ENCODE measurements at places on chromosomes 2 and 18.
A peak's percentile ranks its signal among the peaks of the same experiment; 100 is the strongest.

DNA sequence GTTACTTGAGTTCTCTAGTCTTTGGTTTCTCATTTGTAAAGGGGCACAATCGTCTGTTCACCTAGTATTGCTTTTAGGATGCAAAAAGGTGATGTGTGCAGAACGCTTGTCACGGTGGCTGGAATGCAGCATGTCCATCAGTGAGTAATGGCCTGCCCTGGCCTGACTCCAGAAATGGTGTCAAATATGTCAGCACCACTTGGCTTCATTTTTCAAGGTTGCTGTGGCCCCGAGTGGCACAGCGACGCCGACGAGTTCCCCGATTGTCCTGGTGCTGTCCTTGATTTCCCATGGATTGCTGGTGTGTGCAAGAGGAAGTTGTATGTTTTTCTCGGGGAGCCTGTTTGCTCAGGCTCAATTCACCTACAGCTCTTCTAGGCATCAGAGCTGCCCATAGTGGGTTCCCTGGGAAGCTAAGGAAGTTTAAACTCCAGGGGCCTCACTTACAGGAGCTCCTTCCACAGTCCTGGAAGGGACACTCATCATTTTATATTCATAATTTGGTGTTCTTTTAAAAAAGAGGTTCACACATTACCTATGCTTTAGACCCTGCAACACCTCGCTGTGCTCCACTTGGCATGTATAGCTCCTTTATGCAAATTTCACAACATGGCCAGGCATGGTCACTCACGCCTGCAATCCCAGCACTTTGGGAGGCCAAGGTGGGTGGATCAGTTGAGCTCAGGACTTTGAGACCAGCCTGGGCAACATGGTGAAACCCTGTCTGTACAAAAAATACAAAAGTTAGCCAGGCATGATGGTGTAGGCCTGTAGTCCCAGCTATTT lies 25.6 kb upstream of the ZNF407 start:
- DNase-seq = no peak

DNA sequence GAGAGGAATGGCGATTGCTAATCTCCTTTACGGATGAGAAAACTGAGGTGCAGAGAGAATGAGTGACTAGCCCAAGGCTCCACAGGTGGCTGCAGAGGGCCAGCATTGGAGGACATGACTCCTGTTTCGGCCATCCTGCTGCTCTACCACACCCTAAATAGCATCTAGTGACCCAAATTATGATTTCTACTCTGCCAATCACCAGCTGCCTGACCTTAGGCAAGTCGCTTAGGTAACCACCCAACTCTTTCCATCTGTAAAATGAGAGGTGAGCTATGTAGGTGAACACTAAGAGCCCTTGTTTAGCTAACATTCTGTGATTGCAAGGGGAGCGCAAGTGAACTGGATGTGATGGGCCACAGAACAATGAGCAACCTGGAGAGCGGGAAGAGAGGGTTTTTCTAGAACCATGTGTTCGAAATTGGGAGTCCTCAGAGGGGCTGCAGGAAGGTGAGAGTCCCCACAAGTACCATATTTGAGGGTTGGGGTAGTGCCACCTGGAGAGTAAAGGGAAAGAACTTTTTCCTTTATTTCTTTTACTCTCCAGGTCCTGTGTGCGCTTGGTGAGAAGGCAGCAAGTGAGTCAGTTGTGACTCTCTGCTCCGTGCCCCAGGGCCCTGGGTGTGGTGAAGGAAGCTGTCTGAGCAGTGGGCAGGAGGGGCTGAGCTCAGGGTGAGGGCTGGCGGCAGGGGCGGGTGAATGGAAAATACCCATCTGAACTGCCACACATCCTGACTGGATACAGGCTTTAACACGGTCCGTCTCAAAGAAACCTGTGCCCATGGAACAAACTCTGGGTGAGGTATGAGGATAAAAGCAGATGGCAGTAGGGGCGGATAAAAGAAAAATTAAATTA lies 2.4 kb downstream of the CYP27C1 start:
- DNase-seq = no peak

DNA sequence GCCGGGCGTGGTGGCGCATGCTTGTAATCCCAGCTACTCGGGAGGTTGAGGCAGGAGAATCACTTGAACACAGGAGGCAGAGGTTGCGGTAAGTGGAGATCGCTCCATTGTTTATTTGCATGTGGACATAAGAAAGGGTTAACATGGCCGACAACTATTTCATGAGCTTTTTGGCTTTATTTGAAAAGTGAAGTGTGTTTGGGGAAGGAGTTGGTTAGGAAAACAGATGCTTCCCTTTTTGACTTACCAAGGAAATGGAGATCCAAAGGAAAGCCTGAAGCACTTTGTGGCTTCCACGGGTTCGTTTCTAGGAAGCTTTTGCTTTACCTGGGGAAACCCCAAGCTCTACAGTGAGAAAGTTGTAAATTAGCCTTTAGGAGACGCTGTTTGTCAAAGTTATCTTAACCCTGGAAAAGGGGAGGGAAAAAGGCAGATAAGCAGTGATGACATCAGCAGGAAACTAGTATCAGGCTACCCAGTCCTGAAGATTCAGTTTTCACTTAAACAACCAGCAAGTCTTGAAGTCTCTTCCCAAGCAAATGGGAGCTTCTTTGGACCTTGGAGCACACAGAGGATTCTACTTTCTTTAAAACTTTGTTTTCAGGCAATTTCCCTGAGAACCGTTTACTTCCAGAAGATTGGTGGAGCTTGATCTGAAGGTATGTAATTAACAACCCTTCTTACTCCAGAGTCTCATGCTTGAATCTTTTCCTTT lies at the start of gene CASP10:
Gene CASP10, plus strand, starts transcription at position 492 of the 715 bp plus-strand sequence. CDS start 2,637 bp downstream, outside the sequence.
- DNase-seq = peak; percentile 39

DNA sequence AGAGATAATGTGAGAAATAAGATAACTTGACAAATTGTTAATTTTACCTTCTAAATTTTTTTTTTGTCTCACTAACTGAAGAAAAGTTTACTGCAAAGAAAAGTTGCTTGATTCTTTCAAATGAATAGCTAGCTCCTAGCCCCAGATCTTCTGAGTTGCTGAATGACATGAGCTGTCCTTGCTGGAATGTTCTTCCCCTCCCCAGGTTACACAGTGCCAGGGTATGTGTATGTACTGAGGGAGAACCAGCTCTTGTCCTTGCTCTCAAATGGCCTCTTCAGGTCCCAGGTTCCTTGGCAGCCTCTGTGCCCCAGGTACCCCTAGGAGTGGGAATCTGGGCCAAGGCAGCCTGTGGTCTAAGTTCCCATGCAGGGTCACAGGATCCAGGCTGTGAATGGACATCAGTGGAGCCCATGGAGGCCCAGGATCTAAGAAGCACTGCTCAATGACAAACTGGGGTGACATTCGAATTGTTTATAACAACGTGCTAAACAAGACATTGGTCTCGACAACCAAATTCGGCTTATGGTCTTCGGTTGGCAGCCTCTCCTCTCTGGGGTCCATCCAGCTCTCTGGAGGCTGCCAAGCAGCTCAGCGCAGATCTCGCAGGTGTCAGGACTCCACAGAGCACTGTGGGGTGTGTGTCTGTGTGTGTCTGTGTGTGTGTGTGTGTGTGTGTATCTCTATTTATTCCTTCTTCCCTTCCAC lies 17.1 kb upstream of the INO80C start:
- no peak for DNase-seq

DNA sequence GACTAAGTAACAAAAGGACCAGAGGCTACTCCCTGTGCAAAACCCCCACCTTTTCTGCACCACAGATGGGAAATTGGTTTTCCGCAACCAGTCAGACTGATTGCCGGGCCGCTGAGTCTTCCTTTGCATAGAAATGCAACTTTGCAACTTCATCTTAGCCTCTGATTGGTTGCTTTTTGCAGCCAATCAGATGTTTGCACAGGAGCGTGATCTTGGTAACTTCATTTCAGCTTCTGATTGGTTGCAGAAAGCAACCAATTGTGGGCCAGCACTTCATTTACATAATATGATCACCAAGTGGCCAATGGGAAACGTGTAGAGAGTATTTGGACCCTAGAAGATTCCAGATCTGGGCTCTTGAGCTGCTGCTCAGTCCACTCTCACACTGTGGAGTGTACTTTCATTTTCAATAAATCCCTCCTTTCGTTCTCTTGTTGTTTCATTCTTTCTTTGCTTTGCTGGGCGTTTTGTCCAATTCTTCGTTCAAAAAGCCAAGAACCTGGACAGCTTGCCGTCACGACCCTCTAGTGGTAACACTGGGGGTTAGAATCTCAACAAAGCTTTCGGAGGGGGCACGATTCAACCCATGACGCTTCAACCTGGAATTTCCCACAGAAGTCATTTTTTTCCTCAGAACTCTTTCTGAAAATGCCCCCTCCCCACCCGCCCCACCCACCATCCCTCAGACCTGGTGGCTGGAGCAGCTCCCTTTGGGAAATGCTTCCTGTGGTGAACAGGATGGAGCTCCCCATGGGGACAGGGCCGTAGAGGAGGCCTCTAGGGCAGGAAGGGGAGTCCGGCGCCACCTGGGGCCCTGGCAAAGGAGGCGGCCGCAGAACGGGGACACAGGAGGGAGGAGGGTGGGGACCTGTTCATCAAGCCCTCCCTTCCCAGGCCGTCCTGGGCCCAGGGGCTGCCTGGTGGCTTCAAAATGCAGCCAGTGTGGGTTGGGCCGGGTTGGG lies 31.8 kb upstream of the KCNF1 start:
- DNase-seq = no peak

DNA sequence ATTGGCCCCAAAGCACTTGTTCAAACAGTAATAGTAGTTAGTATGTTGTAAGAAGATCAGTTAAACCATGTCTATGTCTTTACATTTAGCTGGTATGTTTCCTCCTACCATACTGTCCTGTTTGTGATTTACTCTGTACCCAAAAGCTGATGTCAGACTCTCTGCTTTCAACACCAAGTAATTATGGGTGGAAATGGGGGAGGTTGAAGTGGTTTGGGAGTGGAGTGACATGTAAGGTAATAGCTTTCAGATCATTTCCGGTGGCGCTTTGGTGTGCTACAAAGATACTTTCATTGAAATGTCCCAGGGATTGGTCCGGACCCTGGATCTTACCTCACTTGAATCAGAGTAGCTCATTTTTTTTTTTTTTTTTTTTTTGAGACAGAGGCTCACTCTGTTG lies 39.7 kb upstream of the TGIF1 start:
- no peak for DNase-seq

GRCh38 chr2:171320208-171320621 lies 113.6 kb downstream of the METTL8 start:
- no peak for DNase-seq

DNA sequence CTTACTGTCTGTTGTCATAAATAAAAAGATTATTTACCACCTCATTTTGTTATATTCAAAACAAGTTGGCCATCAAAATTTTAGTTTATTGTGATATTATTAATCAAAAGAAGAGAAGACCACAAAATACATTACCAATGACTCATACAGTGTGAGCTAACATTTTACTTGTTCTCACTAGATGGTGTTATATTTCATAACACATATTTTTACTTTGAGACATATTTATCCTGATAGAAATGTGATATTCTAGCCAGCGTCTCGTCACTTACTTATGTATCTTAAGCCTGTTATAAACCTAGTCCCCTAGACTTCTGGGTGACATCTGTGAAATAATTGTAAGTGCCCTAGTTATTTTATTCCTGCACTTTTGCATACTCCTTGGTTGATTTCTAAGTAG lies 263.2 kb downstream of the CDH7 start:
- no peak for DNase-seq

All from GM19239 (cell line).